Left lung (tissue), 14 donors: ENCODE measurements at places on chromosomes 6 and 20.

DNA sequence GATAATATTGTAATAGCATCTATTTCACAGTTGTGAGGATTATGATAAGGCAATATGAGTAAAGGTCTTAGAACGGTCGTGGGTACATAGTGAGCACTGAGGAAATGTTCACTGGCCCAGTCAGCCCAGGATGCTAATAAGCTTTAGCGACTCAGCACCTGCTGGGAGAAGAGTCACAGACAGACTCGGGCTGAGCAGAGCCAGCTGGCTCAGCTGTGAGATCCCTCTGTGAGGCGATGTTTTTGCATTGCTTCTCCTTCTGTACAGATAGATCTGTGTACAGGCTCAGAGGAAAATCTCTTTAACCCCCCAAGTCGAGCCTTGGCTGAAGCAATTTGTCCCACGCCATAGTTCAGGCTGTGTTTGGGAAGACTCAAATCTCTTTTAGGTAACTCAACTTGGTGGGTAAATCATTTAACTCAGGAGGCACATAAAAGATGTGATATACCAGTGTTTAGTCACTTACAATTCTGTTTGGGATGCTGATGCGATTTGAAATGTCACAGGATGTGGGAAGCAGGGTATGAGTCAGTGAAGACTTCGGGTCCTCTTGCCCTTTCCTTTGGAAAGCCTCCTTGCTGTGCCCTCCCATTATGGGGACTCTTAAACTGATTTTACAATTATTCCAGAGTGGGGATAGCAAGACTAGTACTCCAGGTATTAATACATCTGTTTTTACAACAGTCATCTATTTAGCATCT lies 53.1 kb downstream of the PHACTR1 start:
- peaks cover 9% of the 10 kb centered on the region for H3K27me3 ChIP-seq
- H3K36me3 ChIP-seq, result no peaks in the 10 kb centered on the region
- no peak for DNase-seq

- no peak for DNase-seq
- no peaks in the 10 kb centered on the region for H3K27me3 ChIP-seq
- H3K4me1 ChIP-seq, result no peaks in the 10 kb centered on the region
- H3K4me3 ChIP-seq, result no peak overlapping the region
- no peaks in the 10 kb centered on the region for H3K36me3 ChIP-seq
Measured at GRCh38 chr6:77292564-77293546, 170.4 kb downstream of the HTR1B start.

DNA sequence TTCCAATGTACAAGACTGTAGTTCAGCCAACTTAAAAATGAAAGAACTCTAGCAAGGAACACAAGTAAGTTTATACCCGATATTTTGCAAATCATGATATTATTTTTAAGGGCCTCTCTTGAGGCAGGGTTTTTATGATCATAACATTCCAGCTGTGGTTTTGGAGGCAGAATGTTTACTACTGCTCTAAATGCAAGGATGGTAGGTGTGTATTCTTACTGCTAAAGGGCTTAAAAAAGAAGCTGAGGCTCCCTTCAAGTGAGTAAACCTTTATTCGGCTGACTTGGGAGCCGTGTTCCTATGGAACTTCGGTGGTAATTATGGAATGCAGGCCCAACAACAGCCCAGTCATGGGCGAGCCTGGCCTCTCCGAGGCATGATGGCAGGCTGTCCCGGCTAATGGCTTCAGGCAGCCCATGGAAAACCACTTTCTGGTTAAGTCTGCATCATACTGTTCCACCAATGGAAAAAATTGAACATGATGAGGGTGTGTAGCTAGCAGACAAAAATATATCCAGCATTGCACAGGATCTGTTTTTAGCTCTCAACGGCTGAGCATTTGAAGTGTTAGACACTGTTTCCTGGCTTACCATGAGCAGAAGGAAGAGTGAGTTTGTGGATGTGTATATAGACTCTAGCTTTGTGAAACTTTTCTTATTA lies 111.5 kb downstream of the TIAM2 start:
- DNase-seq, result no peak
- H3K4me1 ChIP-seq, result no peaks in the 10 kb centered on the region
- no peak overlapping the region for H3K4me3 ChIP-seq

- no peaks in the 10 kb centered on the region for H3K27me3 ChIP-seq
- DNase-seq, result peak; percentile 7
- H3K4me3 ChIP-seq, result no peak overlapping the region
- H3K27ac ChIP-seq, result no peak overlapping the region
Measured at GRCh38 chr6:51273228-51273961, 454.7 kb downstream of the TFAP2B start.

DNA sequence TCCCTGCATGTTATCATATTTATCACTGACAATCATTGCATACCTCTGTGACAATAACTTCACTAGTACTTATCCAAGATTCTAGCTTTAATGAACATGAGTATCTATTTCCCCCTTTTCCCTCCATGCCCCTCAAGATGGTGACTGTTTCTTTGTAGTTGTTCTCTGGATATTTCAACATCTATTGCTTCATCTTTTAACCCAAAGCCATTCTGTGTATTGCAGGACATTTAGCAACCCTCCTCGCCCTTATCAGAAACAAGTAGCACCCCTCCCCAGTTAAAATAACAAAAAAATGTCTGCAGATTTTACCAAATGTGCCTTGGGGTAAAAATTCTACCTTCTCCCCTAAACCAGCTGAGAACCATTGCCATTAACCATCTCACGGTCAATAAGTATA lies 979.8 kb upstream of the MANEA start:
- no peaks in the 10 kb centered on the region for H3K36me3 ChIP-seq
- H3K27ac ChIP-seq, result no peak overlapping the region
- H3K27me3 ChIP-seq, result no peaks in the 10 kb centered on the region
- no peak overlapping the region for H3K4me3 ChIP-seq

GRCh38 chr6:306641-307061 lies 14.4 kb downstream of the DUSP22 start:
- H3K27me3 ChIP-seq, result no peaks in the 10 kb centered on the region
- H3K4me3 ChIP-seq, result no peak overlapping the region
- H3K4me1 ChIP-seq, result no peaks in the 10 kb centered on the region
- no peaks in the 10 kb centered on the region for H3K36me3 ChIP-seq

DNA sequence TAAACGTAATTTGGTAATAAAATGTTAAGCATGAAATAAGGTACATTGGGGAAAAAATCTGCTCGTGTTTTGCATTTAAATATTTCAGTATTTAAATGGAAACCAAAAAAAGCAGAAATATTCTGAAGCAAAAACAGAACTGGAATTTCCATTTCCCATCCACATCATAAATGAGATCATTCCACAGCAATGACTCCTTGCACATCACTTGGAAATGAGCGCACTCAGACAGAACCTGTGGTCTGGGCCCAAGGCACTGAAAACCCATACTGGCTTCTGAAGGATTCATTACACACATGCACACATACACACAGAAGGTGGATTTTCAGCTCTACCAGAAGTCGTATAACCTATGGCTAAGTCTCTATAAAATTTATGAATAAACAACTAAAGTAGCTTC lies 174.8 kb downstream of the IBTK start:
- no peak overlapping the region for H3K27ac ChIP-seq
- H3K27me3 ChIP-seq, result no peaks in the 10 kb centered on the region
- H3K36me3 ChIP-seq, result no peaks in the 10 kb centered on the region
- no peaks in the 10 kb centered on the region for H3K4me1 ChIP-seq

DNA sequence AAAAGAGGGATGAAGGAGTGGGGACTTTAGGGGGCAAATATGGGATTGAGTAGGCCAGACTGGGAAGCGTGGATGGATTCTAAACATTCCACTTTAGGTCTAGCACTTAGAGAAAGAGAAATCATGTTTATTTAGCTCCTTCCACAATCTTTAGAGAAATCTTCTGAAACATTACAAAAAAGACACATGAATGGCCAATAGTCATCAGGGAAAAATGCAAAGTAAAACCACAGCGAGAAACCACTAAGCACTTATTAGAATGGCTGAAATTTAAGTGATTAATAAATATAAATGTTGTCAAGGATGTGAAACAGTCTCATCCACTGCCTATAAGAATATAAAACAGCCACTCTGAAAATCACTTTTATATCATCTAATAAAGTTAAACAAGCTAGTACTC lies 46.9 kb downstream of the HLA-A start:
- no peaks in the 10 kb centered on the region for H3K36me3 ChIP-seq
- H3K4me1 ChIP-seq, result no peaks in the 10 kb centered on the region
- H3K4me3 ChIP-seq, result no peak overlapping the region
- DNase-seq, result no peak
- no peaks in the 10 kb centered on the region for H3K27me3 ChIP-seq

- no peaks in the 10 kb centered on the region for H3K4me1 ChIP-seq
- H3K27ac ChIP-seq, result no peak overlapping the region
- H3K4me3 ChIP-seq, result no peak overlapping the region
Measured at GRCh38 chr20:52747845-52748284, 224.3 kb upstream of the TSHZ2 start.

GRCh38 chr6:119333707-119334295 lies 15.8 kb downstream of the MAN1A1 start:
- no peaks in the 10 kb centered on the region for H3K36me3 ChIP-seq
- DNase-seq, result no peak
- no peak overlapping the region for H3K4me3 ChIP-seq
- peaks cover 46% of the 10 kb centered on the region for H3K4me1 ChIP-seq
- no peaks in the 10 kb centered on the region for H3K27me3 ChIP-seq
- peak overlapping the region; percentile 57 for H3K27ac ChIP-seq

DNA sequence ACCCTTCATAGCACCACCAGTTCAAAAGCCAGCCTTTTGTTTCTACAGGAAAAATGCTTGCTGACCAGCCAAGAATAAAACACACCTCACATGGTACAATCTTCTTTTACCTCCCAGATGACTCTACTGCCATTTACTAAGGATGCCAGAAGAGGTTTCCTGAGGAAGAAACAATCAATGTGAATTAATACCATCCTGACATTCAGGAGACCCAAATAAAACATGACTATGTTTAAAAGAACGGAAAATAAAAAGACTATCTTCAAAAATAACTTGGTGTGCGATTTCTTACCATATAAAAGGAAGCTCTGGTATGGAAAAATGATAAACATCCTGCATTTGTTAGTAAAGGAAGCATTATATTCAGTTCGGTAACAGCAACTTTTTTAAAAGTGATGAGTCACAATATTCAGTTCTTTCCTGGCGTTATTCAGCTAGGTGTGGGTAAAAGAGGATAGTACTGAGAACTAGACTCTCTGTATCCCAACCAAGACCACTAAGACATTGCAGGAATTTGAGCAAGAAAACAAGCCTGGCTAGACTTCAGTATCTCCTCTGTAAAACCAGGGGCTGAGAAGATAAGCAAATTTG lies 16.3 kb downstream of the COL21A1 start:
- no peaks in the 10 kb centered on the region for H3K27me3 ChIP-seq
- DNase-seq, result no peak
- H3K27ac ChIP-seq, result no peak overlapping the region
- H3K4me3 ChIP-seq, result no peak overlapping the region

- no peak for DNase-seq
- peaks cover 8% of the 10 kb centered on the region for H3K4me1 ChIP-seq
- H3K27ac ChIP-seq, result no peak overlapping the region
- no peaks in the 10 kb centered on the region for H3K36me3 ChIP-seq
- no peak overlapping the region for H3K4me3 ChIP-seq
- no peaks in the 10 kb centered on the region for H3K27me3 ChIP-seq
Measured at GRCh38 chr6:5174244-5174643, 86.5 kb downstream of the LYRM4 start.

GRCh38 chr6:2630359-2630758 lies 120.4 kb downstream of the MYLK4 start:
- H3K4me1 ChIP-seq, result peaks cover 13% of the 10 kb centered on the region
- DNase-seq, result no peak
- no peaks in the 10 kb centered on the region for H3K27me3 ChIP-seq
- no peak overlapping the region for H3K4me3 ChIP-seq

GRCh38 chr6:6891949-6892461 lies 215.8 kb upstream of the RREB1 start:
- H3K27ac ChIP-seq, result no peak overlapping the region
- no peaks in the 10 kb centered on the region for H3K4me1 ChIP-seq
- no peaks in the 10 kb centered on the region for H3K27me3 ChIP-seq
- no peaks in the 10 kb centered on the region for H3K36me3 ChIP-seq
- no peak overlapping the region for H3K4me3 ChIP-seq
- DNase-seq, result no peak

DNA sequence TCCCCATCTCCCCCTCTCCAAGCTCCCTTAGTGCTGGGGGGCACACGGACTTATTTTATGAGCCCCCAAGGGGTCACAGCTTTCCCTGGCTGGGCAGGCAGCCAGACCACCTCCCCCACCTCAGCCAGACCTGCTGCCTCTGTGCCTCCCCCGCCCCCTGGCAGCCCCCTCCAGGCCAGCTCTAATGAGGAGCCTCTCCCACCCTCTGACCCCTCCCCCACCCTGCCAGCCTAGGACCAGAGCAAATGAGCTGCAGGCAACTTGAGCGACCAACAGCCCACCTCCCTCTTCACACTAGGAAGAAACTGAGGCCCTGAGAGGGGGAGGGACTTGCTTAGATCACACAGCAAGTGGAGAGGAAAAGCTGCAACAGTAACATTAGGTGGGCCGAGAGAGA lies 1.9 kb downstream of the GDF5 start:
- no peak overlapping the region for H3K27ac ChIP-seq
- no peaks in the 10 kb centered on the region for H3K27me3 ChIP-seq
- no peak for DNase-seq

- no peaks in the 10 kb centered on the region for H3K36me3 ChIP-seq
- no peak overlapping the region for H3K4me3 ChIP-seq
- DNase-seq, result no peak
- H3K27me3 ChIP-seq, result no peaks in the 10 kb centered on the region
Measured at GRCh38 chr6:148440877-148441453, 98.3 kb downstream of the SASH1 start.

GRCh38 chr6:85942844-85943243 lies 300.2 kb upstream of the SYNCRIP start:
- H3K4me3 ChIP-seq, result no peak overlapping the region
- H3K4me1 ChIP-seq, result no peaks in the 10 kb centered on the region
- no peak for DNase-seq
- no peak overlapping the region for H3K27ac ChIP-seq
- H3K27me3 ChIP-seq, result no peaks in the 10 kb centered on the region

- no peak overlapping the region for H3K4me3 ChIP-seq
- no peak overlapping the region for H3K27ac ChIP-seq
- no peaks in the 10 kb centered on the region for H3K27me3 ChIP-seq
- no peaks in the 10 kb centered on the region for H3K36me3 ChIP-seq
Measured at GRCh38 chr6:25413207-25413905, 134.2 kb downstream of the CARMIL1 start.

DNA sequence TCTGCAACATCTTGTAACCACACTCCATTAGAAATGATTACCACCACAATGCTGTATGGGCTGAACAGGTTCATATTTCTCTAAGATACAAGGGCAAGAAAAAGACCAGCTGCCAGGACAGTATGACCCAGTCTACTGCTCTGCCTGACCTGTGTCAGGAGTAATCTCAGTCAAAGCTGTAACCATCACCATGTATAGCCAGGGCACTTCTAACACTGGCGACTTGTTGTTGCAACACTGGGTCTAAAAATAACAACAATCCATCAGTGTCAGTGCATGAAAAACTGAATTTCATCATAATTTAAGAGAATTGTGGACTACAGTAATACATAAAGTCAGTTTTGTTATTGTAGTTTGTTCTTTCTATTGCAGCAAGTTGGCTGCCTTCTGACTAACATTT lies 738.6 kb upstream of the ADGRB3 start:
- H3K27me3 ChIP-seq, result no peaks in the 10 kb centered on the region
- no peak overlapping the region for H3K4me3 ChIP-seq
- H3K27ac ChIP-seq, result no peak overlapping the region
- no peaks in the 10 kb centered on the region for H3K4me1 ChIP-seq
